Fibroblast of skin of abdomen (primary cell): ENCODE measurements at places on chromosomes 4 and X.
A peak's percentile ranks its signal among the peaks of the same experiment; 100 is the strongest.

- peak; percentile 4 for DNase-seq
Observed at GRCh38 chrX:101973066-101973465, 41.2 kb upstream of the ZMAT1 start.

DNA sequence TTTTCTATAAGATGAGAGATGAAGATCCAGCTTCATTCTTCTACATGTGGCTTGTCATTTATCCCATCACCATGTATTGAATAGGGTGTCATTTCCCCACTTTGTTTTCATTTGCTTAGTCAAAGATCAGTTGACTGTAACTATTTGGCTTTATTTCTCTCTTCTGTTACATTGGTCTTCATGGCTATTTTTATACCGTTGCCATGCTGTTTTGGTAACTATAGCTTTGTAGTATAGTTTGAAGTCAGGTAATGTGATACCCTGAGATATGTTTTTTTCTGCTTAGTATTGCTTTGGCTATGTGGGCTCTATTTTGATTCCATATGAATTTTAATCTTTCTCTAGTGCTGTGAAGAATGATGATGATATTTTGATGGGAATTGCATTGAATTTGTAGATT, 514.3 kb downstream of the GBA3 start:
- no peak for DNase-seq

- DNase-seq, result no peak
Observed at GRCh38 chr4:163470391-163470790, 3.2 kb downstream of the TKTL2 start.

- DNase-seq, result no peak
Observed at GRCh38 chr4:94470132-94470531, 18.4 kb downstream of the PDLIM5 start.

DNA sequence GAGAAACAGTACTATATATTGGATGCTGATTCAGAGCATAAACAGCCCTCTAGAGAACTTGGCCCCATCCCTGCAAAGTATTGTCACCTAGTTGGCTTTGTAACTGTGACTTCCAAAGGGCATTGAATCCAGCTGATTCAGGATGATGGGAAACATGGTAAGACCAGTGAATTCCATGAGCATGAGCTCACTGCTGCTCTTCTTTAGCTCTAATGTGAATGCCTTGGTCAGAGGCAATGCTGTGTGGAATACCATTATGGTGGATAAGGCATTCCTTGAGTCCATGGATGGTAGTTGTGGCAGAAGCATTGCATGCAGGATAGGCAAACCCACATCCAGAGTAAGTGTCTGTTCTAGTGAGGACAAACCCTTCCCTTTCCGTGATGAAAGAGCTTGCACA, 365.6 kb upstream of the EDA2R start:
- no peak for DNase-seq

DNA sequence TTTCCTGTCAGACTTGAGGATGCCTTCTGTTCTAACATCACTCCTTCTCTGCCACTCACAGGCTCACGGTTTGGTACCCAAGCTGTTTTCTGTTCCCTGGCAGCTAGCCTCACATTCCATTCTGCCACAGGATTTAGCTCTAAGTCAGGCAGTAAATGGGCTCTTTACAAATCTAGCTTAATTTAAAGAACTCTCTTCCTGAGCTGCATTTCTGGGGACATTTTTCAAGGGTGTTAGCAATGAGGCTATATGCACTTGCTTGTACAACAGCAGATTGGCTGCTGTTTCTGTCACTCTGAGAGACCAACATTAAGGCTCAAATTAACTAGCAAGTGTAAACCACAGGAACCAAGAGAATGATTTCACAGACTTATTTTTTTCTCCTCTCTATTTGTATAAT, 337.8 kb upstream of the NOCT start:
- DNase-seq, result no peak
